ENCODE measurements at places on chromosomes 7 and 10.

GRCh38 chr7:2278026-2278425 lies 36.0 kb downstream of the NUDT1 start:
- DNase-seq = no peak

DNA sequence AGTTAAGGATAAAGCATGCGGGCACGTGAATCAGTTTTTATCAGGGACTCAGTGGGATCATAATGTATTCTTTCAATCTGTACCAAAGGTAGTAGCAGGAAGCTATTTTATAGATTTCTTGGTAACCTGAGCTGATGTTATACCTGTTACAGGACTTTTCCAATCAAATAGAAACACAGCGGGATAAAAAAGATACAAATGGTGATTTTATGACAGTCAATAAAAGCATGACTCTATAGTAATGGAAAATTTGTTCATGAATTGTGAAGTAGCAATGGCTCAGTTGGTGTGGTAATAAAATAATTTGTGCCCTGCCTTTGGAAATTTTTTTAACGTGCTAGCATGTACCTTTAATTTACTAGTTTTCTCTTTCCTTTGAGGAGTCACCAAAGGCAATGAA lies 300.7 kb upstream of the CELF2 start:
- no peak for DNase-seq

GRCh38 chr10:29924436-29924835 lies 134.9 kb downstream of the JCAD start:
- no peak for DNase-seq

DNA sequence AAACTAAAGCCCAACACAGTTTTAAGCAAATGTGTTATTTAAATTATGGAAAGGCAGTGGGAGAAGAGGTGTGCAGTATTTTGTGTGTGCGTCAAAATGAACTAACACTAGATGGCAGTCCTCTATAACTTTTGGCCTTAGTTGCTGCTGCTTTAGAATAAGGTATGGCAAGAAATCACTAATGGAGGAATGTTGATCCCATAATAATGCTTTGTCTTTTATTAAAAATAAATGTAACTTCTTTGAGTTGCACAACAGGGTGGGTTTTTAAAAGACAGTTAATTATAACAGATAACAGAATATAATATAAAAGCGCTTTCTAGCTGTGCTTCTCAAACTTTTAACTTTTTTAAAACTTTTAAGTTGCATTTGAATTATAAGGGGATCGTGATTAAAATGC lies 56.4 kb downstream of the BBS9 start:
- DNase-seq = no peak

DNA sequence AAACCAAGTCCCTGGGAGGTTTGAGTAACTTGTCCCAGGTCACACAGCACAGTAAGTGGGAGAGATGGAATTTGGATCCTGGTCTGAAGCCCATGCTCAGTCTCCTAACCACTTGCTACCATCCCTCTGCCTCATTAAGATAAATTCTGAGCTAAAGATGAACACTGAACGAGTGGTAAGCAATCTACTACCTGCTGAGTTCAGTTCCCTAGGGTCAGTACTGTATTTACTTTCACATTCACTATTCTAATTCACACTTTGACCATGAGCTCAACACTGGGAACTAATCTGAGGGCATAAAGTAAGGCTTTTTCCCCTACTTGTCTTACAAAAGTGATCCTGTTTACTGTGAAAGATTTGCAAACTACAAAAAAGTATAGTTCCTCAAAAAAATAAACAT lies 2.4 kb downstream of the UROS start:
- no peak for DNase-seq

- DNase-seq = no peak
Measured at GRCh38 chr7:73537051-73537450, 15.0 kb upstream of the BAZ1B start.

- no peak for DNase-seq
Measured at GRCh38 chr7:36925691-36926090, 201.4 kb upstream of the AOAH start.

DNA sequence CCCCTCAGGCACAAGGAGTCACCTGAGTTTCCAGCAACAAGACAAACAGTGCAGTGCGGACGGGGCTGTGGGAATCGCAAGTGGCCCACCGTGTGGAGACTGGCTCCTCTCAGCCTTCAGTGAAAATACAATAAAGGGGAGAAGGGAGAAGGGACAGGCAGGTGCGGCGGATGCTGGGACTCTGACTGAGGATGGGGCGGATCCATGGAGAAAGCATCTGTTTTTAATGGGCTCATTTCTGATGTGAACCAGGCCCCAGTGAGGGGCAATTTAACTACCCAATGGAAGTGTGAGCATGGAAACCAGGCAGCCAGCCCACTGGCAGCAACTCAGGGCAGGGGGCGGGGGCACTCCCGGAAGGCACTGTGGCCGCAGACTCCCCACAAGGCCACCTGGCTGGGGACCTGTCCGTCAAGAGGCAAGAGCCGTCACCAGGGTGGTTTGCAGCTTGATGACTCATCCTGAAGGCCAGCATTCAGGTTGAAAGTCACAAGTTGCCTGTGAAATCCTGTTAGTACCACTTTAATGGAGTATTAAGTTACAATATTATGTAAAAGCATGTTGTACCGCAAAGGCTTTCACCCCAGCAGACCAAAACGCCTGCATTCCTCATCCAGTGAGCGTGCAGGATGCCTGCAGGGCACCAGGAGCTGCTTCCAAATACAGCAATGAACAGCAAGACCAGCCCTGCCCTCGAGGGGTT lies 476.4 kb downstream of the PTPRN2 start:
- no peak for DNase-seq

DNA sequence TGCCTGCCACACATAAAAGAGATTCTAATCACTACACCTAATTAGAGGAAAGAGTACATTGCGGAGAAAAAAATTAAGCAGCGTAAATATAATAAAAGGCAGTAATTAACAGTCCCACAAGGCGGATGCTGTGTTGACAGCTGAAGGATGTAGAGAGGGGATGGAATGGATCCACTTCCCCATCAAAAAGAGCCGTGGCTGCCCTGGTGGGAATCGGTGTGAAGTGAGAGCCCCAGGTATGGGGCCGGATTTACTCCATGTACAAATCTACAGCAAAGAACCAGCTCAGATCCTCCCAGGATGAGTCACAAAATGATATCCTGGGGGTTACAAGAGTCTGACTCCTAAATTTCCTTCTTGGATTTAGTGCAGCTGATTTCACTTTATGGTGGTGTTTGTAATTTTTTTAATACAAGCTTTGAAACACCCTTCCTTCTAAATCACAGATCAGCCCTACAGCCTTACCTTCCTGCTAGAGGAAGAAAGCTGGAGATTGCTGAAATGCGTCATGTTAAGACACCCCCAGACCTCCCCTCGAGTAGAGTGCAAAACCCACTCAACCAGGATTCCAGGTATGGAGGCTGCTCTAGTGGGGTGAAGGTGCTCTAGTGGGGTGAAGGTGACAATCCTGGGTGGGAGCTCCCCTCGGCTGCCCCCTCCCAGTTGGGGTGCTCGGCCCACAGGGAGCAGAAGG lies 398.4 kb downstream of the PLXNA4 start:
- DNase-seq = no peak

DNA sequence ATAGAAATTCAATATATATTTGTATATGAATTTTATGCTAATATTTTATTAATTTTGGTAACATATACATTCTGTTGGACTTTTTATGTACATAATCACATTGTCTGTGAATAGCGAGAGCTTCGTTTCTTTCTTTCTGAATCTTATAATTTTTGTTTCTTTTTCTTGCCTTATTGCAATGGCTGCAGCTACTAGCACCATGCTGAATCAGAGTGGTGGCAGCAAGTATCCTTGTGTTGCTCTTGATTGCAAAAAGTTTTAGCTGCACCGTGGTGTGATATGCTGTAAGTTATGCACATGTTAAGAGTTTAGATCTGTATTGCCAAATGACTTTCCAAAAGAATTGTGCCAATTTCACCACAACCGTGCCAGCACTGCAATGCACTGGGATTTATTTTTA lies 32.6 kb downstream of the ELFN1 start:
- DNase-seq = no peak

GRCh38 chr10:72508033-72508432 lies 117.8 kb downstream of the MICU1 start:
- no peak for DNase-seq

DNA sequence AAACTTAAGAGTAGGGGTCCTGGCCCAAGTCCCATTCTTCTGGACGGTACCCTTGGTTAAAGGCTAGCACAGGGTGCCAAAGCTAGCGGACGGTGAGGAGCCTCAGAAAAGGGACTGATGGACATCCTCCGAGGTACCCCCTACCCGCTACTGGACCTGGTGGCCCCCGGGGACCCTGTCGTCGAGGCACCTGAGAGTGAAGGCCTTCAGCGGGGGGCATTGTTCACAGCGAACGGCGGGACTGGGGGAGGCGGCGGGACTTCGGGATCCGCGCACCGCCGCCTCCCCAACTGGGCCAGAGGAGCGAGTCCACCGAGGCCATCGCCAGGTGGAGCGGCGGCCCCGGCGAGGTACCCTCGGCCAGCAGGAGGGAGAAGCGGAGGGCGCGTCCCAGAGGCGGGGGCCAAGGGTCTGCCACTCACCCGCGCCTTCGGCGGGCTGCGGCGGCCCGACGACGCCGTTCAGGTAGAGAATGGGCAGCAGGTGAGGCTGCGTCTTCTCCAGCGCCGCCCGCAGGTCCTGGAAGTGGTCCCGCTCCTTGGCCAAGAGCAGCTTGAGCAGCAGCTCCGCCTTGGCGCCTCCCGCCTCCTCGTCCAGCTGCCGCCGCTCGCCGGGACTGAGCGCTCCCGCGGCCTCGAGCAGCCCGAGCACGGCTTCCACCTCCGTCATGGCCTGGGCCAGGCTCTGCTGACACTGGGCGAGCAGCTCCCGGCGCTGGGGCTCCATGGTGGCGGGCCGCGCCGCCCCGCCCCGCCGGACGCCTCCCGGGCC lies 575 bp downstream of the DLG5 start:
- DNase-seq = peak; percentile 32

DNA sequence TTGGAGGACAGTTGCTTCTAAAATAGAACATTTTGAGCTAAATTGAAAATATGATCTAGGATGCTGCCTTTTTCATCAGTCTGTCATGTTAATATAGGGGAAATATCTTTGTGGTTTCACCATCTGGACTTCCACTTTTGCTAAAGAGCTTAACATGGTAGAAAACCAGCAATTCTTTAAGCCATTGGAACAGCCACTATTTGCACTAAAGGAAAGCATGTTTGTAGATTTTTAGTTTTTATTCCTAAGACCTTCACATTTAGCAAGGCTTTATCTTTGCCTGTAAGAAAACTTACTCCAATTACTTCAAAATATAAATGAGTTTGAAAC lies 291.0 kb downstream of the RNLS start:
- DNase-seq = no peak

GRCh38 chr7:47818796-47819606 lies 129.3 kb downstream of the PKD1L1 start:
- DNase-seq = no peak

DNA sequence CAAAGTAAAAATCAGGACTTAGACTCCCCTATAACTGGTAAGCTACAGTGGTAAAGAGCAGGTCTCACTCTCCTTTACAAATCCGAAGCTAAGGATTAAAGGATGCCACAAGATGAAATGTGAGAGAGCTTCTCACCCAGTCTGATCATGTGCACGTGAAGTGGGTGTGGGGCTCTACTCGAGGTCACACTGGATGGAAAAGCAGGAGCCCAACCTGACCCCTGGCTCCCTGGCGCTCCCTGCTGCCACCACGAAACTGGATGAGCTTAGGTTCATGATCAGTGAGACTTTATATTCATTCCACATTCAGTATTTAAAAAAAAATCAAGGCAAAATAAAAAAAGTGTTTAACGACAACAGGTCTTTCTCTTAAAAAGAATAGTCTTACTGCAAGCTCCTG lies 21.7 kb upstream of the FOXI2 start:
- DNase-seq = no peak

- DNase-seq = no peak
Measured at GRCh38 chr7:83410989-83411591, 237.8 kb downstream of the SEMA3E start.

- DNase-seq = no peak
Measured at GRCh38 chr7:73599151-73599882, 20.9 kb upstream of the TBL2 start.

- DNase-seq = peak; percentile 20
Measured at GRCh38 chr7:36487756-36488336, 98.2 kb downstream of the ANLN start.

DNA sequence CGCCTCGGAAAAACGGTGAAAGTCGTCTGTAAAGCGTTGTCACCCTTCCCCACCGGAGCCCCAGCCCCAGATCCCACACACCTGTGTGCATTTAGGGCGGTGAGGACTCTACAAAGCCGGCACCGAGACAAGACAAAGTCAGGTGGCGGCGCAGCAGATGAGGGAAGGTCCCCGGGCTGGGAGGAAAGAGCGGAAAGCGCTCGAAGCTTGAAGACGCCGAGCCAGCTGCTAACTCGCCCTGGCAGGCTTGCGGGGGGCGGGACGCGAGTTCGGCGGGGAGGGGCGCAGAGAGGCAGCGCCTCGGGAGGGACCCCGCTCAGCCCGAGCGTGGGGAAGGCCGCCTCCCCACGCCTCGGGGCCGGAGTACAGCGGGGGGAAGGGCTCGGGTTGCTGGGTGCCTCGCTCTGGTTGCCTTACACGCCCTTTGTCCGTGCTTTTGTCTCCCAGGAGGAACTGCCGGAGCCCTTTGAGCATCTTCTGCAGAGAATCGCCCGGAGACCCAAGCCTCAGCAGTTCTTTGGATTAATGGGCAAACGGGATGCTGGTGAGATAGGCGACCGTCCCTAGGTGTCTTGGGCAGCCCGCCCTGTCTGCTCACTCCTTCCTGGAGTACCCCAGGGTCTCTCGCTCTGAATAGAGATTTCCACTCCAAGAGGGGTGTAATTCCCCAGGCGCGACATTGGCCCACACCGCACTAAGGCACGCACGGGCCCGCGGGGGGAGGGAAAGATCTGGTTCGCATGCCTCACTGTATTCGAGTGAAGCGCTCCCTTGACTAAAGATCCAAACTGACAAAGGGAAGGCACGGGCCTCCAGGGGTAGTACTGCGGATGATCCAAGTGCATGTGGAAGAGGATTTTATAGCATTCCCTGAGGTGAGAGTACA lies 1.6 kb downstream of the TAC1 start:
- no peak for DNase-seq

DNA sequence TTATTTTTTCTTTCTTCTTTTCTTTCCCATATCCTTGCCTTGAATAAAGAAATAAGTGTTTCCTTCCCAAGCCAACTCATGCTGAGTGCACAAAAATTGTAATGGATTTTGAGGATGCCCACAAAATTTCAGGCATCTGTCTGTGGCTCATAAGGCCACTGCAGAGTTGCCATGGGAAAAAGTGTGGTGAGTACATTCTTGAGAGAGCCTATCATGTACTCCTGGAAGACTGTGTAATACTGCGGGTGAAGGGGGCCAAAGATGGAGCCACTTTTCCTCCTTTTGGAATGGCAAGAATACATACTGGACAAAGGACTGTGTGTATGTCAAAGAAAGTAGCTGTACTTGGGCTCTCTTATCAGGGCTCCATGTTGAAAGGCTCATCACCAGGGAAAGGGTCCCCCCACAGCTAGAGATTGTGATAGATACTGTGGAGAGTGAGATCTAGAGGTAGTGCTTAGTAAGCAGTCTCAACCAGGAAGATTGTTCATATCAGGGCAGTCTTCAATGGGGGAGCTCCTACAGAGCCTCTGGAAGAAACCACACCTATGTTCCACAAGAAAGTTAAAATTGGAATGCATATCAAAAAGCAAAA lies 341.6 kb upstream of the KCND2 start:
- DNase-seq = no peak
